ENCODE measurements at places on chromosomes 11 and 22.

GRCh38 chr11:84685976-84686375, 941.2 kb downstream of the DLG2 start:
- no peak for DNase-seq

DNA sequence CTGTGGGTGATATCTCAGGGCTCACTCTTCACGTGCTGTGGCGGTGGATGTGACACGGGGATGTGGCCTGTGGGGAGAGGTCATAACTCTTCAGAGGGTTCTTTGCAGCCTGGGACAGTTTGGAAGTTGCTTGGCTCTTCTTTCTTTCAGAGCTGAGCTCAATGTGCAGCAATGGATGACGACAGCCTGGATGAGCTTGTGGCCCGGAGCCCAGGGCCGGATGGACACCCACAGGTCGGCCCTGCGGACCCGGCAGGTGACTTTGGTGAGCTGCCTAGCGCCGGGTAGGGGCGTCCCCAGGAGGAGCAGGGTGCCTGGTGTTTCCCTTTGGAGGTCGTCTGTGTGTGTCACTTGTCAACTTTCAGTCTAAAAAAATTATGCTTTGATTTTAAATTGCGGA, 5.1 kb downstream of the PHRF1 start:
- DNase-seq = no peak

GRCh38 chr11:19736831-19737230, 24.2 kb downstream of the NAV2 start:
- no peak for DNase-seq

DNA sequence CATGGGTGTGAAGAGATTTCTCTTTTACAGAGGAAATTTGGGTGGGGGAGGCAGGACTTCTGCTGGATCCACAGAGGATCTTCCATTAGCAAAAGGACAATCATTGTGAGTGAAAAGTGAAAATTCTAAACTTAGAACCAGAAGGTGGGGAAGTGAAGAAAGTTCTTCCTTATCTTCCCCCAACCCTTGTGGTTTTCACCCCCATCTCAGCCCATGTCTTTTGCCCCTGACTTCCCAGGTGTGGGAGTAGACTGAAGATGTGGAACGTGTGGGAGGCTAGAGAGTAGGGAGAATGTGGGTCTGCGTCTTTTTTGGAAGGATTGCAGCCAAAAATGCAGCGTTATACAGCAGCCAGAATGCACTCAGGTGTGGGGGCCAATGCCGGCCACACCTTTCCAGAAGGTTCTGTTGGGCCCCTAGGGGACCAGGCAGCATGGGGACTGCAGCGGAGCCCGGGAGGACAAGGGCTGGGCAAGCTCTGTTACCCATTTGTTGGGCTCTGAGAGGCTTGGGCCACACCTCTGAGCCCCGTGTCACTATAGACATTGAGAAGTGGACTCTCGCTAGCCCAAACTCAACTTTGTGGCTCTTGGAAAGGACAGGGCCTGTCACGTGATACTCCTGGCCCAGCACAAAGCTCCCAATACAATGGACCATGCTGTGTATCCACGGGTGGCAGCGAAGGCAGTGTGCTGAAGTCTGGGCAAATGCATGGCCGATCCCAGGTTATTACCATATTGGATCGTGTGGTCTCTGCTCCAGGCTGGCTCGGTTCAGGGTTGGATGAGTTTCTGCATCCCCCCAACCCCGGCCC, 32.8 kb upstream of the LINC01488 start:
- no peak for DNase-seq

GRCh38 chr11:115721296-115721995, 217.2 kb upstream of the CADM1 start:
- DNase-seq = no peak

Measured in GM18507 (cell line).